ENCODE measurements at places on chromosomes 16 and 17.
A peak's percentile ranks its signal among the peaks of the same experiment; 100 is the strongest.

GRCh38 chr16:3797904-3798811, 80.8 kb upstream of the TRAP1 start:
- DNase-seq: no peak

GRCh38 chr17:57399690-57400089, 143.4 kb downstream of the MSI2 start:
- DNase-seq: no peak

DNA sequence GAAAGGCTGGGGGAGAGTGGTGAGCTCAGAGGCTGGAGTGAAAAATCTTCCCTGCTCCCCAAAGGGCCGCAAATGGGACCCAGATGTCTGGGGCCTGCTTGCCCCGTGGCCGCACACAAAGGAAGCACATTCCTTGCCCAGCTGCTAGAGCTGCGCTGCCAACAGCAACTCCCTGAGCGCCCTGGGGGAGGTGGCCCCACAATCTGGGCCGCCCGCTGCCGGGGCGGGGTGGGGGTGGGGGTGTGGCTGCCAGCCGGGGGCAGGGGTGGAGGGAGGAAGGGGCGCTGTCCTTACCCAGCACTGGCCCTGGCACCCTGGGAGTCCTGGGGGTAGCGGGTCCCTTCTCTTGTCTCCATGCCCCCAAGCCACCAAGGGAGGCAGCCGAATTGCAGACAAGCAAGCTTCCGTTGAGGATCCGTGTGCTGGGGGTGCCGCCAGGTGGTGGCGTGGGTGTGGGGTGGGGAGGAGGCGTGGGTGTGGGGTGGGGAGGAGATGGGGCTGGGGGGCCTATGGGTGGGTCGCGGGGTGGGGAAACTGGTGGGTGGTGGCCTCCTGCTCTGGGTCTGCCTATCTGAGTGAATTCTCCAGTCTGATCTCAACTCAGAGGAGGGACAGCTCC, 48.4 kb upstream of the PABPN1L start:
- no peak for DNase-seq

- no peak for DNase-seq
Measured at GRCh38 chr17:75959051-75959838, 18.4 kb upstream of the FBF1 start.

- DNase-seq: peak; percentile 4
Measured at GRCh38 chr16:1534021-1535020, 855 bp downstream of the TMEM204 start.

- DNase-seq: no peak
Measured at GRCh38 chr16:69181-69580, 3.2 kb downstream of the RHBDF1 start.

GRCh38 chr17:27634026-27634335, 3.0 kb downstream of the LGALS9 start:
- DNase-seq: no peak

GRCh38 chr17:17028059-17028877, 14.0 kb upstream of the MPRIP start:
- peak; percentile 78 for DNase-seq

DNA sequence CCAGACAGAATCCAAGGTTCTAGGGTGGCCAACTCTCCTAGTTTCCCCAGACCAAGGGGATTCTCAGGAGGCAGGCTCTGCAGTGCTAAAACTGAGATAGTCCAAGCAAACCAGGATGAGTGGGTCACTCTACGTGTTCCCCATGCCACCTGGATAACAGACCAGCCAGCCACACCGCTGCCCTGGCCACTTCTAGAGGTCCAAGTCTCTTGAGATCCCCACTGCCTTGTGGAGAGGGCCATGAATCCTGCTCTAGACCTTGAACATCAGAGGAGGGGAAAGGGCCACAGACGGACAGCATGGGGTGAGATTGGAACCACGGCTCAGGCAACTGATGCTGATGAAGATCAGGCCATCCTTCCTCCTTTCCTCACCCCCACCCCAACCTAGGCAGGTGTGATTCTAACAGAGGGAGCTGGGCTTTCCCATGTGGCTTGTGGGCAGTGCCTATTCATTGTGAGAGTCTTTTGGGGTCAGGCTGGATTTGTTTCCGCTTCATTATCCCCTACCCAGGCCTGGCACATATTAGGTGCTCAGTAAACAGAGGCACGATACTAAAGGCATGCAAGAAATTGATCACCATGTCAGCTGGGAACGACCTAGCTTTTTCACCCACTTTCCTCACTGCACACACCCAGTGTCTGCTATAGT, 16.8 kb upstream of the TVP23A start:
- DNase-seq: no peak

DNA sequence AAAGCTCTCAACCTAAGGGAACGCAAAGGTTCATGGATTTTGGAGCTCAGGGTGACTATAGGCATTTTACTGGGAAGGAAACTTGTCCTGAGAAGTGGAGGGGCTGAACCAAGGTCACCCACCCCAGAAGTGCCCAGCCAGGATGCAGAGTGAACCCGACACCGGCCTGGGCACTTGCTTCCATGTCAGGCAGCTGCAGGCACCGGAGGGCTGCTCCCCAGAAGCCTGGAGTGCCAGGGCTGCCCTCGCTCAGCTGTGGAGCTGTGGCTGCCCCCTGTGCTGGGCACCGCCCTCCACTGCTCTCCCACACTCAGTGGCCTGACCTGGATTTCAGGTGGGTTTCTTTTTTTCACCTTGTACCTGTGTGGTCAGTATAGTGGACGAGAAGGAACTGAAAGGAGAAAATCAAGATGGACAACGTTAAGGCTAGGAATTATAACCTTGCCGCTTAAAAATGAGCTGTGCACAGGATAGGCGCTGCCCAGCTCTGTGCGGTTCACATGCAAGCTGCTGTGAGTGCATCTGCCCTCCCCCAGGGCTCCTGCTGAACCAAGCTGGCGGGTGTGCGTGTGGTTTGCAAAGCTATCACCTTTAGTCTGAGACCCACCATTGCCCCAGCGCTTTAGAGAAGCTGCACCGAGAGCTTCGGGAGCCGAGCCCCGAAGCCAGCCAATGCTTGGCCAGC, 2.2 kb downstream of the MAPK8IP3 start:
- DNase-seq: no peak

- DNase-seq: no peak
Measured at GRCh38 chr16:10930755-10931093, 11.5 kb downstream of the DEXI start.

DNA sequence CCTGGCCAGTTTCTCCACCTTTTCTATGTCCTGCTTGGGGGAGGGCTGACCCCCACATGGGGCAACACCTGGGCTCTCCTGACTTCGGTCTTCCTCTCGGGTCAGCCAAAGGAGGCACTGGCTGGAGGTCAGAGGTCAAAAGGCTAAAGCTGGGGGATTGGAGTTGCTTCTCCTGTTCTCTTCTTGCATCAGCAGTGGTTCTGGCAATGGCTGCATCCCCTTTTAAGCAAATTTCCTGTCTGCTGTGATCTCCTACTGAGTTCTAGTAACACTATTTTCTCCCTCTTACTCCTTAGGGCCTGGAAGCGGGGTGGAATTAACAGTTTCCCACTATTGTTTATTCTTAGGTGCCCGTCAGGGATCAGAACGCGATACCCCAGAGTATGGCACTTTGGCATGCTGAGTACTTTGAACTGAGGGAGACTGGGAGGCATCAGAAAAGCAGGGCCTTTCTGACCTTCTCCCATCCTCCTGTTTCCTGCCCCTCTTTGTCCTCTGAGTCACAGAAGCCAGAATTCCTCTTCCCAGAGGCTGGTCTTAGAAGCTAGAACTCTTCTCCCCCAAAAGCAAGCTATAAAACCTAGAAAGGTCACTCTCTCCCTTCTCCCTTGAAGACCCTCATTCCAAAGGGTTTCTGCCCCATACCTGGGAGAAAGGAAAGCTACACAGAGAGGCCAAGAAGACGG, 268.2 kb downstream of the STX8 start:
- no peak for DNase-seq

GRCh38 chr16:5231246-5231759, 133.7 kb upstream of the EEF2KMT start:
- DNase-seq: no peak

GRCh38 chr16:8894736-8895334, 12.7 kb downstream of the LITAFD start:
- DNase-seq: no peak

- peak; percentile 23 for DNase-seq
Measured at GRCh38 chr17:74605361-74605760, 13.3 kb upstream of the CD300LD start.

DNA sequence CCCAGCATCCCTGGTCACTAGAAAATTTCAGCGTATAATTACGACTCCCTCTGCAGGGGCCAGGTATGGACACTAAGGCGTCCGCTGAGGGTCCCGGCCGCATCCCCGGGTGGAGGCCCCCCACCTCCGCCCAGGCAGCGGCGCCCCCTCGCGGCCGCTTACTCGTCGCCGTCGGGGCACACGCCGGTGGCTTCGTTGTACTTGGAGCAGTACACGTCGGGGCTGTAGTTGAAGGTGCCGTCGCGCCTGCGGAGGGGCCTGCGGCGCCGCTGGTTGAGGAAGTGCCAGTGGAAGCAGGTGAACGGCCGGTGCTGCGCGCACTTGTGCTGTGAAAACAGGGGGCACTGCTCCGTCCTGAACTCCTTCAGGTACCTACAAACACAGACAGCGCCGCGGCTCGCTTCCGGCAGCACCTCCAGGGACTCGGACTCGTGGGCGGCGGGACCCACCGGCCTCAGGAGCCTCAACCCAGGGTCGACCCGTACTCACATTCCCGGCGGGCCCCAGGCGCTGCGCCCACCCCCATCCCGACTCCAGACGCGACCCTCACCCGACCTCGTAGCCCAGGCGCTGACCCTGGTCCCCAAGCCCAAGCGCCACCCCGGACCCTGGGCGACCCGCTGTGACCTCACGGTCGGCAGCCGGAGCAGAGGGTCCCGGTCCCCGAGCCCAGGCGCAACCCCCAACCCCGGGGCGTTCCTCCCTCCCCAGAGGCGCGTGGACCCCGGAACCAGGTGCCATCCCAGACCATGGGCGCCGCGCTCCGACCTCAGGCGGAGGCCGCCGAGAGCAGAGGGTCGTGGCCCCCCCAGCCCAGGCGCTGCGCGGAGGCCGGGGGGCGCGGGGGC, 596 bp downstream of the UNKL start:
- peak; percentile 38 for DNase-seq

DNA sequence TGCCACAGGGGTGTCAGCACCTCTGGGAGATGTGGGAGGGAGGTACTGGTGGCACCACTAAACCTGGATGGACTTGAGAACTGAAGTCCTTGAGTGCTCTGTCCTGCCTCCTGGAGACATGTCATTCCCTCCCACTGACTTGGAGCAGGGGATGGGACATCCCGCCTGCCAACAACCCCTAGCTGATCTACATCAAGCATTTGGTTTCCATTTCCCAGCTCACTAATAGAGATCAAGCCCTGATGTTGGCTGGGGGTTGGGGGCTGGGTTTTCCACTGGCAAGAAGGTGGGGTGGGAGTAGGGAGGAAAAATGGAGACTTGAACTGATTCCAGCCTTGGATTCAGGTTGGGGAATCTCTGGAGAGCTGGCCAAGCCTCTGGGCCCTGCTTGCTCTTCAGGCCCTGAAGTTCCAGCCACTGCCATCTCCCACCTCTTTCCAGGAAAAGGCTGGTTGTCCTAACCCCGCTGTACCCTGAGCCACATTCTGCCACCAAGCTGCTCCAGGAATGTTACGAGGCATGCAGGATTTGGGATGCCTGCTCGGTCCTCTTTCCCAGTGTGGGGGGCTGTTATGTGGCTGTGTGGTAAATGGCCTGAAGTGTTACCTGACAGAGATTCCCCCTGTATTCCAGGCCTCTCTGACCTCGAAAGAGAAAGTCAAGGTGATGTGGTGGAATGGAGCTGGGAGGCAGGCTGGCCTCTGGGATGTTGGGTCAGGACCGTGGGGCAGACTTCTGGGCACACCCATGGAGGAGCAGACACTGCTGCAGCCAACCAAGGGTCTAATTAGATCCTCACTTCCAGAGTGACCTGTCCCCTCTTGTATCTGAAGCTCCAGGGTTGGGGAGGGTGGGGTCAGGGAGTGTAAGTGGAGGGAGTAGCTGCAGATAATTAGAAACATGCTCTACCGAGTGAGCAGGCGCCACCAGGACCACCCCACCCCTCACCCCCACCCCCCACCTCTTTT, 16.7 kb downstream of the IGFBP4 start:
- DNase-seq: no peak

- DNase-seq: no peak
Measured at GRCh38 chr17:39659279-39660010, 5.7 kb upstream of the TCAP start.

- no peak for DNase-seq
Measured at GRCh38 chr17:14622615-14623101, 321.8 kb downstream of the HS3ST3B1 start.

DNA sequence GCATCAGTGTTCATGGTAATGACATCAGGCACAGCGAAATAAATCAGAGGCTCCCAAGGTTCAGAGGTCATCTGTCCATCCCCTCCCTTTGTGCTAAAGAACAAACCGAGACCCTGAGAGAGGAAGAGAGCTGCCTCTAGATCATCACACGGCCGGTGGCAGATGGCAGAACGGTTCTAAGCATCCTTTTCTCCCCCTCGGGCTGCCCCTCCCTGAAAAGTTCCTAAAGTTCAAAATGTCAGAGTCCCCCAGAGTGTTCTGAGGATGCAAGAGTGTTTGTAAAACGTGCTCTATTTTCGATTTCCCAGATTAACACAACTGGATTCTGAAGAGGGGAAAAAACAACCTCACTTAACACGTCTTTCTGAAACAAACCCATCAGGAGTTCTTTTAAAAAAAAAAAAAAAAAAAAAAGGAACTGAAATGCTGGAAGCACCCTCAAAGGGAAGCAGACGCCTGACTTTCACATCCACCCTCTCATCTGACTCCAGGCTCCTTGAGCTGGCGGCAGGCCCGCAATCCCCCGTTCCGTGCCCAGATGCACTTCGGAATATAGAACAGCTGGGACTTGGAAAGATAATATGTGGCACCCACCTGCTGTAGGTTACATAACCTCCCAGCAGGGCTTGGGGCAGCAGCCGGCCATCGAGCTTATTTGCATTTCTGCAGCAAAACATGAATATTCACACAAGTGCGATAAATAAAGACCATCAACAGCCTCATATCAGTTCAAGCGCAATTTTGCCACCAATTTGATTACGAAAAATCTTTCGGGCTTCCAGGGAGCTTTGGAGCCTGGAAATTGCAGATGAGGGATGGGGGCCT, 115.5 kb upstream of the SMURF2 start:
- DNase-seq: no peak

DNA sequence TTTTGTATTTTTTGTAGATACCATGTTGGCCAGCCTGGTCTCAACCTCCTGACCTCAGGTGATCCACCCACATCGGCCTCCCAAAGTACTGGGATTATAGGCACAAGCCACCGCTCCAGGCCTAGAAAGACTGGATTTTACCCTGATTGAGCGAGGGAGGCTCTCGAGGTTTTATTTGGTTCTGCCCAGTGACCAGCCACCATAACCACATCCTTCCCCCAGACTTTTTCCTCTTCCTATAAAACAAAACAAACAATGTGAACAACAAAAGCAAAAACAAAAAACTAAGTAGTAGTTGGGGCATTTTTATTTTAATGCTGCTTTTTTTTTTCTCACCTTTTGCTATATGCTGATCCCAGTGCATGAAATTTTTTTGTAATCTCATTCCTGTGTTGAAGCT, 509.6 kb downstream of the MAF start:
- no peak for DNase-seq

All from astrocyte of the spinal cord (primary cell).